ENCODE measurements at places on chromosomes 3 and 15.

- no peak for DNase-seq
Observed at GRCh38 chr3:121759541-121760202, 10.1 kb upstream of the GOLGB1 start.

DNA sequence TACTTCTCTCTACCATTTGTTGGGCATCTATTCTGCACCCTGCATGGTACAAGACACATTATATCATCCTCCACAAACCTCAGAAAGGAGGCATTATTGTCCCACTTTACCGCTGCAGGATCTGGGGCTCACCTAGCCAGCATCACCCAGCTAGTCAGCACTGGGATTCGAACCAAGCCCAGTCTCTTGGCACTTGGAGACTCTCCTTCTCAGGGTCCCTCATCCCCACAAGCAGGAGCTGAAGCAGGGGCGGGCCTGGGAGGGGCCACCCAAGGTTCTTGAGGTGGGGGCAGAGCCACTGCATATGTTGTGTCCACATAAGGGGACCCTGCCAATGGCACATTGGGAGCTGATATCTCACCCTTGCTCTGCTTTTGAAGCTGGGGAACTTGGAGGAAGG is 41.3 kb downstream of the SLC6A1 start:
- no peak for DNase-seq

- DNase-seq = no peak
Observed at GRCh38 chr15:91129436-91129835, 29.4 kb downstream of the SV2B start.

DNA sequence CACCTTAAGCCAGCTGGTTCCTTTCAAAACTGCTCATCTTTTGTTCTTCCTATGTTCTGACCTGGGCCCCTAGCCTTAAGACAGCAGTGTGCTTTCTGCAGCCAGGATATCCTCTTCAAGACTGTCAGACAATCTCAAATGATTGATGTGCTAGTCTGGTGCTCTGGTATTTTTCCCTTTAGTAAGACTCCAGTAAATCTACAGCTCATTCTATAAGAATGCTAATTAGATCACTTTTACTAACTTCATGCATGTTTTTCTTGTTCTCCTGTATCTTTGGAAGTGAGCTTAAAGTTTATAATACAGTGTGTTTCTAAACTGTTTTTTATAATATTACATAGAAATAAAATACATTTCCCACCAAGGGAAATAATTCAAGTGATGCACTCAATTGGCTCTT is 220.9 kb upstream of the NANOGP8 start:
- peak; percentile 36 for DNase-seq

DNA sequence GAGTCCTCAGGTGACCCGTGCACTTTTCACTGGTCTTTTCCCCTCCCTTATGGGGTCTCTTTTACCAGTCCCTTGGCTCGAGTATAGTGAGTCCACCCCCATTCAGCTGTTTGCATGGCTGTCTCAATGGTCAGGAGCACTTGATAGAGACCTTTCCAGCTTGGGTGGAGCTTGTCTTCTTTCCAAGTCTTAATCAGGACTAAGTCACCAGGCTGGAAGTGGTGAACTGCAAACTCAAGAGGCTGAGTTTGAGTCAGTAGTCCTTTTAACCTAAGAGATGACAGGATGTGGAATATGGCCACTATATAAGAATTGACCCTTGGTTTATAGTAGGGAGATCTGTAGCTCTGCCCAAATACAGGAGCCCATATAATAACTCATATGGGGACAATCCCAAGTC is 279.7 kb downstream of the PYDC2 start:
- DNase-seq = no peak

DNA sequence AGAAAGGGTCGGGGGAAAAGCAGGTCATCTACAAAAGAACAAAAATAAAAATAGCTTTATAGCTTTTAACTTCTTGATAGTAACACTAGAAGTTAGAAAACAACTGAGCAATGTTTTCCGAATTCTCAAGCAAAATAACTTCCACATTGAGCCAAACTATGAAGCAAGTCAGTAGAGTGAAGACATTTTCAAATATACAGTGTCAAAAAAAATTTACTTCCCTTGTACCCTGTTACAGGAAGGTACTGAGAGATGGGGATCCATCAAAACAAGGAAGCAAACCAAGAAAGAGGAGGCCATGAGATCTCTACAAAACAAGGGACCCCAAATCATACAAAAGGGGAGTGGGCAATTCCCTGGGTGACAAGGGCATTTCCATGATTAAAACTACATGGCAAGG is 26.6 kb upstream of the STIMATE start:
- no peak for DNase-seq

DNA sequence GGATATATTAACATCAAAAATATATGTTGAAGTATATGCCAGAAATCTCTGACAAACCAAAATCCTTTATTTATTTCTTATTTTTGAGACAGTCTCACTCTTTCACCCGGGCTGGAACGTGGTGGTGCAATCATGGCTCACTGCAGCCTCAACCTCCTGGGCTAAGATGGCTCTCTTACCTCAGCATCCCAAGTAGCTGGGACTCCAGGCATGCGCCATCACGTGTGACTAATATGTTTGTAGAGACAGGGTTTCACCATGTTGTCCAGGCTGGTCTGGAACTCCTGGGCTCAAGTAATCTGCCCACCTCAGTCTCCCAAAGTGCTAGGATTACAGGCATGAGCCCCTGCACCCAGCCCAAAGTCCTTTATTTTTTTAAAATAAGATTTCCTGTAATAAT is 11.9 kb downstream of the FAIM start:
- DNase-seq = no peak

DNA sequence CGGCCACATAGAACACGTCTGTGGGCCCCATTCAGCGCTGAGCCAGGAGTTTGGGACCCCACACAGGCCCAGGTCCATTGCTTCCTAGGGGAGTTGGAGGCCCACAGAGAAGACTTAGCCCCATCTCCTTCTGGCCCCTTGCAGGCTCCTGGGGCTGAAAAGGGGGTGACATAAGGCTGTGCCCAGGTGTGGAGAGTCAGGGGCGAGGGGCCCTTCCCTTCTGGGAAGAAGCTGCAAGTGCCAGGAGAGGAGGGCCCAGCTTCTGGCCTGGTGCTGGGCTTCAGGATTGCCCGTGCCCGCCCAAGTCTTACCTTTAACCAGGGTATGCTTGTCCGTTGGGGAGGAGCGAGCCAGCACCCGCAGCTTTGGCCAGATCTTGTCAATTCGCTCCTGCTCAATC is 28.9 kb upstream of the SEC13 start:
- no peak for DNase-seq

DNA sequence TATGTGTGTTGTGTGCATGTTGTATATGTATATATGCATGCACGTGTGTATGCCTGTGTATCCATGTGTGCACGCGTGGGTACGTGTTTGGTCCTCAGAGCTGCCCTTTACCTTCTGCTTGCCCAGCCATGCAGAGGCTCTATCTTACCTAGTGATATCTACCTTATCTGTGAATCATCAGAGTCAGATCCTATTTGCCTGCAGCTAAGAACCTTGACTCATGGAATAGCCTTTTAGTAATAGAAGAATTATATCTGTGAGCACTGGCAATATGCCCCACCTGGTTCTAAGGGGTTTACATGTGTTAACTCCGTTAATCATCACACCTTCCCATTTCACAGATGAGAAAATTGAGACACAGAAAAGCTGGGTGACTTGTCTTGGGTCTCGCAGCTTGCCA is 11.0 kb downstream of the PGPEP1L start:
- no peak for DNase-seq

- no peak for DNase-seq
Observed at GRCh38 chr3:99681512-99681911, 43.1 kb downstream of the COL8A1 start.

DNA sequence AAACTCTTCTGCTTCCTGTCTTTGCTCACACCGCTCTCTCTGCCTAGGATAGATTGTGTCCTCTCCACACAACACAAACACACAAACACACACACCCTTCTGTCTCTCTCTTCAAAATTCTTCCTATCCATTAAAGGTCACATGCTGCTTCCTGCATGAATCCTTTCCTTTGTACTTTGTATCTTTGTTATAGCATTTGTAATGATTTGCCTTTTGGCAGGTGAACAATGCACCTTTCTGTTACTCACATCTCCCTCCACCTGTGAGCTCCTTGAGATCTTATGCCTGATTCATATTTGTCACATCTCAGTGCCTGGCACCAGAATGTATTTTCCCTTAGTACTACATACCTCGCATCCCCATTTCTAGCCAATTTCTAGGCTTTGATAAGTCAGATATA is 251.4 kb upstream of the UMPS start:
- no peak for DNase-seq

DNA sequence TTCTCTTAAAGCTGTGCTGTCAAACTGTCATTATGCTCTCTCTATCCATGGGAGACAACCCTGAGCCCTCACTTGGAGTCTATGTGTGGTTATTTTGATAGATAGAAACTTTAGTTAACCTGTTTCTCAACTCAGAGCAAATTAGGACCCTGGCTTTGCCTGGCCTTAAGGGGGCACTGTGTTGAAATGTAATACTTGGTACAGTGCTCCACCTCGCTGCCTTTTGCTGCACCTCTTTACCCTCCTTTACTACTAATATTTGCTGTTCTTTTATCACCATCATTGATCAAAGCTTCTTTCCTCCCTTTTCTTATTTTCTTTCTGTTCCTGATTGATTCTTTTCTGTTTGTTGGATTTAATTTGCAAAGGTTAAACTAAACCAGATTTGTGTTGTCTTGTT is 34.3 kb downstream of the STT3B start:
- DNase-seq = peak; percentile 24
